A172 (cell line): ENCODE measurements at places on chromosomes 1 and 21.
A peak's percentile ranks its signal among the peaks of the same experiment; 100 is the strongest.

DNA sequence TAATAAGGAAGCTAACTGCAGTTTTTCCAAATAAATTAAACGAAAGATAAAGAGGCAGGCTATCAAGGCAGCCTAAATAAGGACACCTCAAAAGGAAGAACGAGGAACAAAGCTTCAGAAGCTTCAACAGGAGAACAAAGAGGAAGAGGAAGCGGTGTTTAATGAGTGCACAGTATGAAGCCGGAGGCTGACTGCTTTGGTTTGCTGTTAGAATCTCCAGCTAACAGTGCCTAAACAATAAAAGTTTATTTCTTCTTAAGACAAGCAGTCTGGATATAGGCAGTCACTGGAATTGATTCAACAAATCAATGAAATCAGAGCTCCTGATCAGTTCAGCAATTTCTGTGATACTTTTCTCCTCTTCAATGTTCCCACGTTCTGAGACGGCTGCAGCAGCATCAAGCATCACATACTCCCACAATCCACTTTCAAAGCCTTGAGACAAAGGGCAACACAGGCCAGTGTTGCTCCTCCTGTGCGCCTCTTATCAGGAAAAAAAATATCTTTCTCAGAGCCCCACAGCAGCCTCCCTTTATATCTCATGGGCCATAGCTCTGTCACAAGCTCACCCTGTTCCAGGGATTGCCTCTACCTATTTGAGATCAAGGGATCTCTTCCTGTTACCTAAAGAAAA, 365.6 kb upstream of the ST6GALNAC5 start:
- DNase-seq: no peak

DNA sequence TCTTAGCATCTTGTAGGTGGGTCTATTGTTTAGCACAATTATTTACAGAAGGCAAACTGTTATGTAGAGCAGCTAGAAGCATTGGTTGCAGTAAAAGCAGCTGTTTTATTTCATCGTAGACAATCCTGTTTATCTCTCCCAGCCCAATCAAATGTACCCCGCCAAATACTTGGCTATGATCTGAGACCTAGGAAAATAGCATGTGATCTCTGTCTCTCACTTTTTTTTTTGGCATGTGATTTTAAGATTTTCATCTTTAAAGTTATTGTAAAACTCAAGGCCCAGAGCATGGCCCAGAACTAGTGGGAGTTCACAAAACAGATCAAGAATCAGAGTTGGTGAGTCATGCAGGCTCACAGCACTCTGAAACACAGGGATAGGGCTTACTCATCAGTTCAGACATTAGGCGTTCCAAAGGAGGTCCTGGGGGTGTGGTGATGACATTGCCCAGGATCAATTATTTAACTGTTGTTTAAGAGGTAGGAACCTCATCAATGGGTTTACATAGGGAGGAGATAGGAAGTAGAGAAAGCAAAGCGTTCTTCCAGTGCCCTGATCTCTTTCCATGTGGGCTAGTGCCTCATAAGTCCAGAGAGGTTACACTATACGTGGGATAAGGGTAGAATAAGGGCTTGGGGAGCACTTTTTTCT, 40.2 kb downstream of the TBX19 start:
- DNase-seq: peak; percentile 85

- peak; percentile 44 for DNase-seq
These were observed 534 bp downstream of the KCNH1 start for GRCh38 chr1:211133393-211133835.

DNA sequence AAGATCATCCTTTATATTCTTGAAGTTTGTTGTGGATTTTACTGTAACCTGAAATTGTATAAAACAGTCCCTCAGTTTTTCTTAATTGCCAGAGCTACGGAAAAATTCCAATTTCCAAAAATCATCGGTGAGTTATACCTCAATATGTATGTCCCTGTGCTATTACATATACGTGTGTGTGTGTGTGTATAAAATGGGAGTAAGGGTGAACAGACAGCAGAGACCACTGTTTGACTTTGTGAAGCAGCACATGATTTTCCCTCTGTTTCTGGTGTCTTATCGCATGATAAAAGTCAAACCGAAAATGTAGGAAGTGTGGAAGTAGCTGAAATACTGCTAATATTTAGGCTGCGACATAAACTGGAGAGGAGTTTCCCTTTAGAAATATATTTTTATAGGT, 1.2 kb downstream of the OR2T1 start:
- DNase-seq: no peak

GRCh38 chr1:36306210-36306901, at the start of gene SH3D21:
TSS of gene SH3D21 (plus strand) at chr1:36306368. CDS start at chr1:36306421, 53 bp downstream.
- DNase-seq: no peak

- no peak for DNase-seq
These were observed 101.8 kb downstream of the CD247 start for GRCh38 chr1:167416506-167416905.

DNA sequence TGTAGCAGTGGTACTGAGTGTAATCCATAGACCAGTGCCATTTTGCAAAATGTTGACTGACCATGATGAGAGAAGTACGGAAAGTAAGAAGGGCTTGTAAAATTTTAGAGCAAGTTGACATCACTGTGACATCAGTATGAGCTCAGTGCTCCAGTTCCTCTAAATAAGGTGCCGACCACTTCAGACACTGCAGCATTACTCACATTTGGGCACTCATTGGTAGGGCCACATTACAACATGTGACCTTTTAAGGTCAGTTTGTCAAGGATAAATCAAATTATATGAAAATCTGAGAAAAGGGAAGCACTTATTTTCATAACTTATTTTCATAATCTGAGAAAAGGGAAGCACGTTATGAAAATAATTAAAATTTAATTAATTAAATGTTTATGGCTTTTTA, 128.0 kb upstream of the ERG start:
- DNase-seq: no peak

DNA sequence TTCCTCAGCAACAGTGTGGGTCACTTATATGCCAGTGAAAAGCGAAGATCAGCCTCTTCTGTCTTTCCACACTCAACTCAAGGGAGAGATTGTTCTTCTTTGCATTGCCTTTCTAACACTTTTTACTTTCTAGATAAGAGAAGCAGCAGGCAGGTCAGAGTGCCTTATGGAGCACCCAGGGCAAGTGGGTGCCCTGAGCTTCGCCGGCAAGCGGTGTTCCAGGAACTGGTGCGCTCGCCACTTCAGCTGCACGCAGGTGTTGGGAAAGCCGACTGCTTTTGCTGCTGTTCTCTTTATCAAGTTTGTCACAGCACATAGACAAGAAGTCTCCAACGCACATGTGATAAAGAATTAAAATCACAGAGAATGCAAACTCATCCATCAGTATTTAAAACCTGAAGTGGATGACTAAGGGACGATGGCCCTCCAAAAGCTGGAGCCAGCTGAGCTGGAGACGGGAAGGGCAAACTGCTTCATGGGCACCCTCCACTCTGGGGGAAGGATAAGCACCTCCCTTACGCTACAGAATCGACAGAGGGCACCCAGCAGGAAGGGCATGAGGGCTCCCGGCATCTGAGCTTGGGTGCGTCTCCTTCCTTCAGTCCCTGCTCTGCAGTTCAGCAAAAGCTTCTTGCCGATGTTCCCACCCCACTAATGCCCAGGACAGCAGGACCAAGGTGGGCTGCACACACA, 20.7 kb downstream of the UBE2G2 start:
- DNase-seq: no peak
